K562 (cell line): ENCODE measurements at places on chromosomes 11 and 22. TPM values are rescaled to one million over a fixed set of nuclear protein-coding genes. Genes with fewer than 3 reads are reported as not detected.
A peak's percentile ranks its signal among the peaks of the same experiment; 100 is the strongest.

The VPREB1 gene
- not detected in 2 replicates for total RNA-seq

The PIWIL4 gene
- total RNA-seq, result 10.2 and 10.5 TPM in 2 replicates

The SF3A1 gene
- total RNA-seq, result 223 and 228 TPM in 2 replicates

The IFITM10 gene
- total RNA-seq, result 0.13 TPM in 1 of 2 replicates, not detected in the other

The SLC25A18 gene
- not detected in 2 replicates for total RNA-seq

The LIF gene
- 0.31 TPM in 2 replicates for total RNA-seq

The TRIM66 gene
- total RNA-seq, result 5.9 and 6.7 TPM in 2 replicates

The MYBPC3 gene
- total RNA-seq, result not detected in 2 replicates

GRCh38 chr11:73983741-73984538 is 1.3 kb upstream of the UCP2 start:
- DNase-seq, result peak; percentile 5
- peaks cover 38% of the 10 kb centered on the region for H3K4me1 ChIP-seq
- H3K4me3 ChIP-seq, result peak overlapping the region; percentile 67
- no peaks in the 10 kb centered on the region for H3K27me3 ChIP-seq
- H3K27ac ChIP-seq, result peak overlapping the region; percentile 99
- peaks cover 26% of the 10 kb centered on the region for H3K36me3 ChIP-seq

DNA sequence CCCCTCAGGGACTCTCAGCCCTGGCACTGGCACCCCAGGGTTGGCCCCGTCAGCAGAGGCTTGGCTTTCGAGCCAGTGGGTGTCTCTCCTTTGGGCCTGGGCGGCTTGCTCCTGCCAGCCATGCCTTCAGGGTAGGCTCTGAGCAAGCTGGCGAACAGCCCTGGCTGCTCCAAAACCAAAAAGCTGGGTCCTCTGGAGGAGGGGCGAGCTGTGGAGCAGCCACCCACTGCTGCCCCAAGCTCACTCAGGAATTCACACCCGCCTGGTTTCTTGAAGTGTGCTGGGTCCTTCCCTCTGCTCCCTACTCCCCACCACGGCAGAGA is 6.2 kb downstream of the YDJC start:
- no peak overlapping the region for H3K4me3 ChIP-seq
- H3K27ac ChIP-seq, result no peak overlapping the region
- DNase-seq, result no peak
- H3K36me3 ChIP-seq, result peaks cover 94% of the 10 kb centered on the region

DNA sequence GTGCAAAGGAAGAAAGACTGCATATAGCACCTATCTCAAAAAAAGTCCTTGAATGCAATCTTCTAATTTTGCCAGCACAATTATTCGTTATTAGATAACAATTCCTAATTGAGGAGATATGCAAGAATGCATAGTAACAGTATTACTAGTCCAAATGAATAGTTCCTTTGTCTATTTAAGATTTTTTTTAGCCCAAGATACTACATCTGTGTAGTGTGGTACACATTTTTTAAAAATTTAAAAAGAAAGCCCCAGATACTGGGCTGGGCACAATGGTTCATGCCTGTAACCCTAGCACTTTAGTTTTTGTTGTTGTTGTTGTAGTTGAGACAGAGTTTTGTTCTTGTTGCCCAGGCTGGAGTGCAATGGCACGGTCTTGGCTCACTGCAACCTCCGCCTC is 43.7 kb downstream of the RAB6A start:
- no peaks in the 10 kb centered on the region for H3K27me3 ChIP-seq
- H3K4me3 ChIP-seq, result no peak overlapping the region
- DNase-seq, result no peak
- peaks cover 34% of the 10 kb centered on the region for H3K36me3 ChIP-seq

GRCh38 chr11:62853279-62853965 is 14.0 kb upstream of the WDR74 start:
- DNase-seq, result peak; percentile 14
- peaks cover 50% of the 10 kb centered on the region for H3K36me3 ChIP-seq
- H3K4me1 ChIP-seq, result peaks cover 14% of the 10 kb centered on the region; the same call in 2 of the 3 replicates
- peak overlapping the region; percentile 74 for H3K4me3 ChIP-seq
- H3K27ac ChIP-seq, result peak overlapping the region; percentile 92

GRCh38 chr11:95451261-95451660 is 220.3 kb upstream of the SESN3 start:
- no peaks in the 10 kb centered on the region for H3K36me3 ChIP-seq
- peaks cover 25% of the 10 kb centered on the region; the same call in 2 of the 3 replicates for H3K4me1 ChIP-seq
- no peak for DNase-seq
- H3K27me3 ChIP-seq, result no peaks in the 10 kb centered on the region

DNA sequence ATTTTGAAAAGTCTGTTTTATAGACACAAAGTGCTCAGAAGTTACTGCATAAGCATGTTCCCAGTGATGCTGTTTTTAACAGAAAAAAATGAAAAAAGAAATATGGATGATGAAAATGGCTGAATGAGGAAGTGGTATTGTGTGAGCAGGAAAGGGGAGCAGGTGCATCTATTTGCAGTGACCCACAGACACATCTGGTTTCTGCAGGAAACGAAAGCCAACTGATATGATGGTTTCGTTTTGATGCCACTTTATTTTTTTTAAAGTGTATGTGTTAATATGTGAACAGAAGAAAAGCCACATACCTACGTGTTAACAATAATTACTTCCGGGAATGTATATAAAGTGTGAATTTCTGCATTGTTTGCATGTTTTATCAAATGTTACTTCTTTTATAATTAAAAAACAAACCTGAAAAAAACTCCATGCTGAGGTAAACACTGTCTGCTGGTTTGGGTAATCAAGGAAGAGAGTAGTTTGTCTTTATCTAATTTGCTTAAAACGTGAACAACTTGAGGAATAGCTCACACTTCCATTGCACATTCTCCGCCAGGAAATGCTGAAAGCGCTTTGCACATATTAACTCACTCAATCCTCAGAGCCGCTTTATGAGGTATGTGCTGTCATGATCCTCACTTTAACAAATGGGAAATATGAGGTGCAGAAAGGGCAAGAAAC is 1335.9 kb downstream of the TBC1D22A start:
- H3K27ac ChIP-seq, result no peak overlapping the region
- no peaks in the 10 kb centered on the region for H3K4me1 ChIP-seq
- H3K27me3 ChIP-seq, result no peaks in the 10 kb centered on the region
- H3K36me3 ChIP-seq, result no peaks in the 10 kb centered on the region

GRCh38 chr22:25409240-25409639 is 155.2 kb upstream of the GRK3 start:
- peaks cover 17% of the 10 kb centered on the region for H3K4me1 ChIP-seq
- H3K27ac ChIP-seq, result no peak overlapping the region
- H3K4me3 ChIP-seq, result no peak overlapping the region
- no peaks in the 10 kb centered on the region for H3K36me3 ChIP-seq
- no peak for DNase-seq

- H3K4me1 ChIP-seq, result peaks cover 32% of the 10 kb centered on the region
- peak overlapping the region; percentile 79 for H3K4me3 ChIP-seq
- peak; percentile 55 for DNase-seq
- H3K36me3 ChIP-seq, result peaks cover 37% of the 10 kb centered on the region
- H3K27me3 ChIP-seq, result no peaks in the 10 kb centered on the region
- H3K27ac ChIP-seq, result peak overlapping the region; percentile 99
Observed at GRCh38 chr11:119100994-119101758, 477 bp downstream of the DPAGT1 start.

GRCh38 chr22:44390613-44390970 is 77.8 kb upstream of the SHISAL1 start:
- no peaks in the 10 kb centered on the region for H3K4me1 ChIP-seq
- no peaks in the 10 kb centered on the region; the same call in 1 of the 3 replicates for H3K27me3 ChIP-seq
- DNase-seq, result no peak
- no peak overlapping the region for H3K27ac ChIP-seq

- H3K36me3 ChIP-seq, result no peaks in the 10 kb centered on the region
- DNase-seq, result no peak
- no peaks in the 10 kb centered on the region for H3K27me3 ChIP-seq
- H3K4me1 ChIP-seq, result peaks cover 7% of the 10 kb centered on the region; the same call in 1 of the 2 replicates
- H3K4me3 ChIP-seq, result no peak overlapping the region
Observed at GRCh38 chr22:29215012-29215860, 9.5 kb downstream of the EMID1 start.

DNA sequence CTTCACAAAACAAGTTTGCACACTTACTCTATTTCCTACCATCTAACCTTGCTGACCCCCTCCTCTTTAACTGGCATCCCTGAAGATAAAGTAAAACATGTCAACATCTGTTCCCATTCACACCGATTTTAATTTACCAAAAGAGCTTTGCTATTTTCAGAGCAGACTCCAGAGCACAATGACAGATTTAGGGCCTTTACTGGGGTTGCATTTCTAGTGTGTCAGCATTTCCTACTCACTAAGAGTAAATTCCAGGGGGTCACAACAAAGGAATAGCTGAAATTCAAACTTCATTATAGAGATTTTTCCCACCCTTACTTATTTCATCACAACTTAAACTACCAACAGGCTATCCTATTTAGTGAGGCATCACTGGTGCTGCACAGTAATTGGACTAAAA is 60.8 kb downstream of the SOX6 start:
- H3K36me3 ChIP-seq, result no peaks in the 10 kb centered on the region
- H3K4me3 ChIP-seq, result no peak overlapping the region
- H3K27ac ChIP-seq, result peak overlapping the region; percentile 57; the same call in 2 of the 3 replicates

- no peak overlapping the region for H3K4me3 ChIP-seq
- H3K36me3 ChIP-seq, result no peaks in the 10 kb centered on the region
- no peaks in the 10 kb centered on the region; the same call in 1 of the 2 replicates for H3K4me1 ChIP-seq
- DNase-seq, result no peak
- H3K27ac ChIP-seq, result no peak overlapping the region
Observed at GRCh38 chr22:45608763-45609180, 62.9 kb upstream of the ATXN10 start.
